ENCODE measurements at places on chromosomes 6 and 20.
A peak's percentile ranks its signal among the peaks of the same experiment; 100 is the strongest.

DNA sequence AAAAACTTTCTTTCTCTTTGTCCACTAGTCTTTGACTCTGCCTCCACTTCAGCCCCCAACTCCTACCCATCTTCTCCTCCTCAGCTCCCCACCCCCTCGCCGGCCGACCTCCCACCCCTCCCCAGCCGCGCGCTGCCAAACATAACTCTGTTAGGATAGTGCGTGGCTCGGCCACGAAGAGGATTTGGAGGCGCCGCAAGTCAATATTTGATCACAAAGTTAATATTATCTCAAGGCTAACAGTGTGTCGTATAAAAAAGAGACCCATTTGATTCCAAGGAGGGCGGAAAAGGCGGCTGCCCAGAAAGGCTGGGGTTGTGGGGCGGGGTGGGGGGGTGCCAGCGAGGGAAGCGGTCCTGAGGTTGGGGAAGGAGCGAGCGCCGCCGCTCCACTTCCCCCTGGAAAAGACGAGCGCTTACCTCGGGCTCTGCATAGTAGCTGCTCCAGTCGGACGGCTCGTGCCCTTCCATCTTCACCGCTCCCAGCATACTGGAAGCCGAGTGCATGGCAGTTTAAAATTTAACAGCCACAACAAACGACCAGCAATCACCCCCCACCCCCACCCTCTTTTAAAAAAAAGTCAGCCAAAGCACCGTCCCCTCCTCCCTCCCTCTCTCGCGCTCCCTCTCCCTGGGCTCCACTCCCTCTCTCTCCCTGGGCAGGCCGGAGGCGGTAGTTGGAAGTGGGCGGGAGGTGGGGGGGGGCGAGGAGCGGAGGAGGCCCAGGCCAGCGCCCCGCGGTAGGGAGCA, 425 bp downstream of the FOXA2 start:
- DNase-seq: no peak

GRCh38 chr6:123580331-123580730, 56.4 kb downstream of the TRDN start:
- DNase-seq: no peak

DNA sequence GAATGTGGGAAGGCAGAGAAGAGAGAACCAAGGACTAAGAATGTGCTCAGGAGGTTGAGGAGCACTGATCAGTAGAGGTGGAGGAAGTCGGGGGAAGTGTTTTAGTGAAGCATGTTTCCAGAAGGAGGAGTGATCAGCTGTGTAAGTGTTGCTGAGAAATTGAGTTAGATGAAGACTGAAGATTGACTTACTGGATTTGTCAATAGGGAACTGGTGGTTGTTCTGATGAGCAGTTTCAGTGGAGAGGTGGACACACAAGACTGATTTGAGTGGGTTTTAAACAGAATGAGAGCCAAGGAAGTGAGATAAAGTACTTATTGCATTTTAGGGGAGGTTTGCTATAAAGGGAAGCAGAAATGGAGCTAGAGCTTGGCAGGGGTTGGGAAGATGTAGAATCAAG, 182.6 kb downstream of the CDKAL1 start:
- DNase-seq: no peak

DNA sequence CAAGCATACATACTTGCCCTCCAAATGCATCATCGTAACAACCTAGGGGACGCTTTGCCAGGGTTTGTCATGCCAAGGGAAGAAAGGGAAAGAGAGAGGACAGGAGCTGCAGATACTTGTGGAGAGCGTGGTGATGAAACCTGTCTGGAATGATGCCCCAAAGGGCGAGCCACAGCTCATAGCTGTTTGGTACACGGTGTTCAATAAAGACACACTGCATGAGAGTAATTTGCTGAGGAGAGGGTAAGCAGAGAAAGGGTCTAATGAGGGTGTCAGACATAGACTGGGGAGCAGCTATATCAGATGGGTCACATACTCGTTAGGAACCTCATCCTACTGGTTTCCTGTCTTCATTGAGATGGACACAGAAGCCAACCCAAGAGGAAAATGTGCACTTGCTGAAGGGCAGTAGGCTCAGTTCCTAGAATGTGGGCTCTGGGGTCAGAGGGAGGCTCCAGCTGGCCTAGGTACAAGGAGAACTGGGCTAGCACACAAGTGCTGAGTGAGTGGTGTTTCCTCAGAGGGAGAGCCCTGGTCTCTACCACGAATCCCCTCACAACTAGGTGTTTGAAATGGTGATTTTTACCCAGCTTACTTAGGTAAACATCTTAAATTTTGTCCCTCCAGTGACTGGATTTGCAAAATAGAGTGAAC, 5.2 kb upstream of the FOXO3 start:
- no peak for DNase-seq

- DNase-seq: no peak
Measured at GRCh38 chr6:66628917-66629316, 921.9 kb upstream of the EYS start.

DNA sequence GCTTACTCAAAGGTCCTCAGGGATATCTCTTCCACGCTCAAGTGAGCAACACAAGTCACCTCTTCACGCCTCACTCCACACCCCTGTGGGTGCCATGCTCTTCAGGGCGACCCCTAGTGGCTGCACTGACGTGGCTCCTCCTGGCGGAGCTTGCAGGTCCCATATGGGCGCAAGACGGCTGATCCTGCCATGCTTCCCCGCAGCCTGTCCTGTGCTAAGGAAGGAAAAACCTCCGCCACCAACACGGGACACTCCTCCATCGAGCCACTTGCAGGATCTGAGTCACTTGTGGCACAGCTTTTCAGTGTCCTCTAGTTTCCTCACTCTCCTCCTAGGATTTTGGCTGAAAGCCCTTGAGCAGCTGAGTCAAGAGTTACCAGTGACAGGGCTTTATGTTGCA, 90.7 kb downstream of the KHDC1L start:
- DNase-seq: no peak

- peak; percentile 20 for DNase-seq
Measured at GRCh38 chr6:41846666-41847237, 48.4 kb downstream of the USP49 start.

DNA sequence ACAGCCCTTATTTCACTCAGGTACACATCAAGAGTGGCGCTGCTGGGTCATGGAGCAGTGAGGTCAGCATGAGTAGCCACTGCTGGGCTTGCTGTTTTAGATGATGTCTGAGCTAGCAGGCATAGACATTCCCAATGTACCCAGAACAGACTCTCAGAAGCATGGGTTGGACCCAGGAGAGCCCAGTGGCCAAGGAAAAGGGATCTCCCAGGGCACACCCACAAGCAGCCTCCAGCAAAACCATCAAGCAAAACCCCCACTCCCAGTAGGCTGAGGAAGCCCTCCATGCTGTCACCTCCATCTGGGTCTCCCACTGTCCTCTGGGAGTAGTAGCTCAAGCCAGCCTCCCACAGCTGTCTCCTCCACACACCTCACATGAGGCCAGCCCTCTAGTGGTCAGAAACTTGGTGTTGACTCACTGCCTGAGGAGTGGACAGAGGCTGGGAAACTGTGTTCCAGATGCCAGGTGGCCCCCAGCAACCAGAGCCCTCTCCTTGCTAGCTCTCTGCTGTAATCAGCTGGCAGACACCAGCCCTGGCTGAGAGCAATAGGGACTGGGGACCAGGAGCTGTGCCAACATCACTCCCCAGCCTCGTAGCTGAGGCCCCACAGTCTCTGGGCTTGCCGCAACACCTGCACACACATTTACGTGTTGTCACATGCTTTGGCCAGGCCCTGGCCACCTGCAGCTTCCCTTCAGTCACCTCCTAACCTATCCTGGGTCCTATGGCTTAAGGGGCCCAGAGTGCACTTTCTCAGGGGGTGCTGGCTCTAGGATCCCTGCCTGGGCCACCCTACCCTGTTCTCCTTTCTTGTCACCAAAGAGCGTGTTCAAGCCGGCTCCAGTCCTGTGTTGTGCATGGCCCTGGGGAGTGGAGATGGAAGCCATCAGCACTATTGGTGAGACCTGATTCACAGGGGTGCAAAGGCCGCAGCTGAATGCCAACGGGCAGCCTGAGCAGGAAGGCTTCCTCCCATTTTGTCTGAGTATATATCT, 1.9 kb upstream of the AP5S1 start:
- no peak for DNase-seq

DNA sequence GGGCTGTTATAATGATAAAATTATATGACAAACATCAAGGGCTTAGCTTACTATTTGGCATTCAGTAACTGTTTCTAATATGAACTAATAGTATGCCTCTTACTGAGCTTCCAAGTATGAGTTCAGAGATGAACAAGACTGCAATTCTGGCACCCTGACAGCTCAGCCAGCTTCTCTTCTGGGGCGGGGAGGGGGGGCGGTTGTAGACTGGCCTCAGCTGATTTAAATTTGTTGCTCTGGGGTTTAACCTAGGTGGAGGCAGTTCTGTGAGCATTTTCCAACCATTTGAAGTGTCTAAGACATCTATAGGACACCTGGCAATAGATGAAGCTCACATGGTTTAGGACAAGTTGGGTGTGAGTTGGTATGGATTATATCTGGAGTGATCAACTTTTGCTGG, 401.9 kb downstream of the QKI start:
- DNase-seq: no peak

DNA sequence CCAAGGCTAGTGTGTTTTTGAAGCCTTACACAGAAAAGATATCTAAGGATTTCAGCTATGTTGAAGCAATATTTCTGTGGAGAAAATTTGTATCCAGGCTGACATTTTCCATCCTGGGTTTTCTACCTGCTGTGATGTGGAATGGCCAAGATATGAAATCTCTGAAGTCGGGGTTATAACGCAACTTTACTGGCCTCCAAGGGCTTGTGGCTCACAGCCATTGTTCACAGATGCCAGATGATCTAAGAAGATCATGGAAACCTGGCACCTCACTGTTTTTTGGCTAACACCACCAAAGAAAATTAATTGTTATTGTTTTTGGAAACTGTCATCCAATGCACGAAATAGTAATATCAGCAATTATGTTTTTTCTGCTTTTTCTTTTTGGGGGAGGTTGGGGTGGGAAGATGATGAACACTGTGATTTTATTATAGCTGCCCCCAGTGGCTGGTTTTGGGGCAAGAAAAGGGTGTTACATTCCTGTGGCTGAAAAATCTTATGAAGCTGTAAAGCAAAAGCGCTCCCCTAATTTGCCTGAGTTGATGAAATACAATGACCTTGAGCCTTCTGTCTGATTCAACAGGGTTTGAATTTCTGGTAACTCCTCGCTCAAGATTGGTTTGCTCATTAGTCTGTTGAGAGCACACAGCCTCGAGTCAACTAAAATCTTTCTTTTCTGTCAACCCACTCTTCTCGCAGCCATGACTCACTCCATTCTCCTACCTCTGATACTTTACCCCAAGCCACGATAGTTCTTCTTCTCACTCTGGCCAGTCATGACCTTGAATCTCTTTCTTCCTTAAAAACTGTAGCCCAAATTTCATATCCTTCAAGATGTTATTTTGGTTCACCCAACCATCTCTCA, 236.7 kb downstream of the PAX1 start:
- DNase-seq: no peak

- DNase-seq: peak; percentile 6
Measured at GRCh38 chr6:25717866-25718740, 36.4 kb upstream of the SLC17A4 start.

DNA sequence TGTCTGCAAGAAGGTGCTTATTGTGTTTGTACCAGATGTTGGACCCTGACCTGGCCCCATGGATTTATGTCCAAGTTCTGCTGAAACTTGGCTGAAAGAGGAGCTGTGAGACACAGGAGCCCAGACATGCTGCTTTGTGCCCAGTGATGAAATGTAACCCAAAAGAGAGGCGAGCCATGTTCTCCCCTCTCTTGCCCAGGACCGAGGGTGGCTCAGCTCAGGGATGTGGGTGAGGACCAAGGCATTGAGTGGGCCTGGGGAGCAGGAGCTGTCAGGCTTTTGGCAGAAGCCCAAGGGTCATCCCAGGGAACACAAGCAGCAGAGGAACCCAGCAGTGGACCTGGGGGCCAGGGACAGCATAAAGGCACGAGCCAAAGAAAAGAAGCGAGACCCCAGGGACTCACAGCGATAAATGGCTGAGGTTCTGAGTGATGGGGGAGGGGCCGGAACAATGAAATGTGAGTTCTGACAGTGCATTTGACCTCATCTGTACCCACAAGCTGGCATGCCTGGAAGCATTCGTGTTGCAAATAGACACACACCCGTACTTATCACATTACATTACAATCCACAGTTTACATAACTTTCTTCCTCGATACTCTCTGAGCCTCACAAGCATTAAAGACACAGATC, 363.4 kb upstream of the JARID2 start:
- no peak for DNase-seq

GRCh38 chr6:168370310-168370991, 50.9 kb upstream of the DACT2 start:
- no peak for DNase-seq

DNA sequence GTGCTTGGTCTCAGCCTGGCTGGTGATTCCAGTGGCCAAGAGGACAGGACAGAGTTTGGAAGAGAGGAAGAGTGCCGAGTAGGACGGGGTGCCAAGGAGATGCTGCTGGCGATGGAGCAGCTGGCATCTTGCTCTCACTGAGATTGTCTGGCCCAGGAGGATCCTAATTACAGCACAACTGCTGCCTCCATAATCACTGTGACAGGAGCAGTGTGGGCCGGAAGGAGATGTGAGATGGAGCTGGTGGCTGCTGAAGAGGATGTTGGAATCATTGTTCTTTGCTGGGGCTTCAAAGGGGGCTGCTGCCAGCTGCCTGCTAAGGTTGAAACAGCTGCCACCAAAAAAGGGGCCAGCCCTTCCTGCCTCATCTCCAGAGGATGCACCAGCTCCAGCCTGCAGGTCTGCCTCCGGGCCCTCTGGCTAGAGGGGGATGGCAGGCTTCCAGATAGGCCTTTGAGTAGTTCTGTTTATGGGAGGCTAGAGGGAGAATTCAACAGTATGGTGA, 214.4 kb downstream of the RNF144B start:
- DNase-seq: peak; percentile 23

GRCh38 chr6:16200321-16200883, 38.0 kb upstream of the GMPR start:
- no peak for DNase-seq

DNA sequence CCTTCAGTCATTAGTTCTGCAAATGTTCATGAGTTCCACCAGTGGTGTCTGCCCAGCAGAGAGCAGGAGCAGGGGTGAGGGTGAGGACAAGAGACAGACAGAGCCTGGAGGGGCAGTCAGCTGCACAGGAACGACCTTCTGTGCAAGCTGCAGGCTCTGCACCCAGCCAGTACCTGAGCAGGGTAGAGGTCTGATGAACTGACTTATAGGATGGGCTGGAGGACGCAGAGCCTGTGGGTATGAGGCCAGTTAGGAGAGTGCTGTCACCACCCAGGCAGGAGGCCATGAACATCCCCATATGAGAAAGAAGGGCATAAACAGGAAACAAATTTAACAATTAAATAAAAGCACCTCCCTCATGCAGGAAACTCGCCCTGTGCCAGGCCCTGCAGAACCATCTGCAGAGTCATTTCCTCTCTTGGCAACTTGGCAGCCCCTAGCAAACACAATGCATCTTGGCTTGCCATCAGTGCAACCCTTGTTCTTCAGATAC, 17.9 kb downstream of the C6orf15 start:
- no peak for DNase-seq
